Spleen (tissue), 13 donors: ENCODE measurements at places on chromosomes 13 and 19.

GRCh38 chr19:861756-862580, 2.5 kb downstream of the CFD start:
- DNase-seq: peak; percentile 88

- DNase-seq: peak; percentile 71
Observed at GRCh38 chr13:94710881-94711560, 1.3 kb downstream of the SOX21 start.

GRCh38 chr19:4977299-4978174, 8.6 kb downstream of the KDM4B start:
- no peak for DNase-seq

- no peak for DNase-seq
Observed at GRCh38 chr19:6358003-6358402, 3.3 kb upstream of the CLPP start.

GRCh38 chr19:10566658-10567410, 1.0 kb upstream of the KRI1 start:
- peak; percentile 89 for DNase-seq

DNA sequence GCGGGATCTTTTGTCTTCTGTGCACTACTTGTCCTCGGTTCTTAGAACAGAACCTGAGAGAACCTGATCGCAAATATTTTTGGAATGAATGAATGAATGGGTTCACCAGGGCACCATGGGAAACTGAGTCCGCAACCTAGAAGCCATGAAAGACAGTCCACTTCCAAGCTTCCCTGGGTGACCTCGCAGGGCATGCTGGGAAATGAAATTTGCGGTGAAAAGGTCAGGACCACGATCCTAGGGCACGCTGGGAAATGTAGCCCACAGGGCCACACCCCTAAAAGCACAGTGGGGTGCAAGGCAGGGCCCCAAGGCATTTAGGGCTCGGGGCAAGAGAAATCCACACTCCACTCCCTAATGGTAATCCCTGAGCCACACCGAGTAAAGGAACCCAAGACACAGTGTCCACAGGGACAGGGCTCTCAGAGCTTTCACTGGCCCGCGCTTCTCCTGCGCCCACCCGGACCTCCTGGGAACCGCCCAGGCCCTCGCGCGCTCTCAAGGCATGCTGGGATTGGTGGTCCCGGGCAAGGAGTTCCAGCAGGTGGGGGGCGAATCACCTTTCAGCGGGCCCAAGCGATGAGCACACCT, 1.1 kb upstream of the PPP1R12C start:
- peak; percentile 79 for DNase-seq

DNA sequence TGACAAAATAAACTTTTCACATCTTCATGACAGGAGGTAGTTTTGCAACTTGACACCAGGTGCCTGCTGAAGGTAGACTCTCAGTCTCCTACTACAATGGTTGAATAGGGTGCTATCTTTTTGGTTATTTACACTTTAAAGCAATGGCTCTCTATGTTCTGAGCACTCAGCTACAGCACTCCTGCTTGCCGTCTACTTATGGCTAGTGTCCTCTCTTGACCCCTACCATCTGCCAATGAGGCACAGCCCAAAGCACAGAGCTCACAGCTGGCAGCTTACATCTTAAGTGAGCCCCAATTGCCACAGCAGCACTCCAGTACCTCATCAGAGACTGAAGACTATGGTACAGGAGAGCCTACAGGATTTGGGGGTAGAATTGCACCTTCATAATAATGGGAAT, 11.4 kb downstream of the ZNF708 start:
- no peak for DNase-seq

DNA sequence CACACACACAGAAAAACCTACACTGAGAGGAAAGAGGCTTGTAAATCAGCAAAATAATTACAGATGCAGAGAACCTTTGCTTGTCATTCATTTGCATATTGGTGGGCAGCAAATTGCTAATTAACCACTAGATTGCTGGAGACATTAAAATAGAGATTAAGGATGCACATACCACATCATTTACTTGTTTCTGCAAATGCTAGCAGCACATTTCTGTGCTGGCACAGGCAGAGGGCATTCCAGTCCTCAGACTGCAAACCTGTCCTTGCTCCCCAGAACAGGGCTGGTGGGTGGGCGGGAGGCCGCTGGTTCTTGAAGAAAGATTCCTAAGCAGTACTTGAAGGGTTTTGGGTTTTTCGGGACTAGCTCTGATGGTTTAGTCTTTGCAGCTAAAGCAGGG, 941 bp upstream of the SIAH3 start:
- DNase-seq: no peak

DNA sequence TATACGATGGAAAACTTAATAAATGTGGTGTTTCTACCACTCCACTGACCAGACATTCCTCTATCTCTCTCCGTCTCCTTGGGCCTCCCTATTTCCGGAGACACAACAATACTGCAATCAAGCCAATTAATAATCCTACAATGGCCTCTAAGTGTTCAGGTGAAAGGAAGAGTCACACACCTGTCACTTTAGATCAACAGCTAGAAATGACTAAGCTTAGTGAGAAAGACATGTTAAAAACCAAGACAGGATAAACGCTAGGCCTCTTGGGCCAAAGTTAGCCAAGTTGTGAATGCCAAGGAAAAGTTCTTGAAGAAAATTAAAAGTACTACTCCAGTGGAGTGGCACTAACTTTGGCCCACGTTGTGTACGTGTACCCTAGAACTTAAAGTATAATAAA, 22.5 kb downstream of the ZDHHC20 start:
- no peak for DNase-seq

DNA sequence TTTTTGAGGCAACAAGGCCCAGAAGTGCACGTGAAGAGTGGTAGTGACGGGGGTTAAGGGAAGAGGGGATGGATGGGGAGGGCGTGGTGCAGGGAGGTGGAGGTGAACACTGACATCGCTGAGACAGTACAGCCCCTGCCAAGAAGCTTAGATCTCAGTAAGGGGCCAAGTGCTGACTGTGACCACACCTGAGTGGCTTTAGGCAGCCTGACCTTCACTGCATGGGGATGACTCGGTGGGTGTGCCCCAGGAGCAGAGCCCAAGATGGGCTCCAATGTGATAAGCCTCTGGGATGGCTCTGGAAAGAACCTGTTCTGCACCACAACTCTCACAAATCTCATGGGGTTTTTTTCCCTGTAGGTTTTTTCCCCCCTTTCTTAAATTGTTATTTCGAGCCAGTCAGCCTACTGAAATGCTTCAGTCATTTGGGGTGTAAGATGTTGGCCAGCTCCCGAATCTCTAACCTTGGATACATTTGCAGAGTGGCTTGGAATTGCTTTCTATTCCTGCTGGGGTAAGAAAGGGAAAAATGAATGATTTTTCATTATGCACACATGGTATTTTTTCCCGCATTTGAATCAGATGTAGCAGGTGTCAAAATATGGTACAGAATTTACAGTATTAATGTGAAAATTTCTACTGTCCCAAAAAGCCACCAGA, 165.0 kb downstream of the TM9SF2 start:
- DNase-seq: no peak

DNA sequence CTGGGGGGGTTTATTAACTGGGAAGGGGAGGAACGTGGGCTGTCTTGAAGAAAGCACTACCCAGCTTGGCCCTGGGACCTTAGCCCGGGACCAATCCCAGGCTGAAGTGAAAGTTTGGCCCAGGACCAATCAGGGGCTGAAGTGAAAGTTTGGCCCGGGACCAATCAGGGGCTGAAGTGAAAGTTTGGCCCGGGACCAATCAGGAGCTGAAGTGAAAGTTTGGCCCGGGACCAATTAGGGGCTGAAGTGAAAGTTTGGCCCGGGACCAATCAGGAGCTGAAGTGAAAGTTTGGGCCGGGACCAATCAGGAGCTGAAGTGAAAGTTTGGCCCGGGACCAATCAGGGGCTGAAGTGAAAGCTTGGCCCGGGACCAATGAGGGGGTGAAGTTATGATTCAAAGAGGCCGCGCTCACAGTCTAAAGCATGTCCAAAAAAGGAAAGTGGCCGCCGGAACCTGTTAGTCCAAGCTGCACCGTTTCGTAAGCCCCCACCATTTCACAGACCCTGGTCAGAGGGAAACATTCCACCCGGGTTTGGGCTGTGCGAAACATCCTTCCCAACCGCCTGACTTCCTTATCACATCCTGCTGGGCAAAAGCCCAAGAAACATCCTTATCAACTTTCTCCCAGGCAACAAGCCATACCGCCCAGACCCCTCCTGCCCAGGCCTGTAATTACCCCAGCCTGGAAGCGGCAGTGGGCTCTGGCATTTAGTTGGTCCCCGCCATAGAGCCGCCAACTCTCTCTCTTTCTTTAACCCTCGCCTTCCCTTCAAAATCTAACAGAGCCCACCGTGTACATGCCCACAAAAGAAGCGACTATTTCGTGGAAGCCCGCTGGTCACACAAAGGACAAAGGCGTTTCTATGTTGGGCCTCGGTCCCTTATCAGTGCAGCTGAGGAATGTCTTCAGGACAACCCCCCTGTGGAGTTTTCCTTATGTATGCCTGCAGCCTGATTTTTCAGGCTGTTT, 1.1 kb downstream of the ZNF850 start:
- peak; percentile 76 for DNase-seq

DNA sequence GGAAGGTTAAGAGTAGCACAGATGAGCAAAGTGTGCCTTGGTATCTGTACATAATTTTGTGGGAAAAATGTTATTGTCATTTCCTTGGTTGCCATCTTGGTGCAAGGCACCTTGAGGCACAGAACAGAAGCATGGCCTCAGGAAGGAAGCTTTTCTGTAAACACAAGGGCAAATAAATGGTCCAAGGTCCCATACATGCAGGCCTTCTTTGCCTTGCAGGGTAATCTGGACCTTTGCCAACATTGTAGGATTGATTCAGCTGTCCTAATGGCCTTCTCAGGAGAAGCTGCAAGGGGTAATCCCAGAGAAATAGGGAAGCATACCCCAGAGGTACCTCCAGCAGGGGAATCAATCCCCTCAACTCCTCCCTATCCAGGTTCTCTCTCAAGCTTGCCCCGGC, 9.0 kb upstream of the MLLT1 start:
- no peak for DNase-seq

- peak; percentile 95 for DNase-seq
Observed at GRCh38 chr19:17091758-17092333, 16.3 kb downstream of the MYO9B start.

DNA sequence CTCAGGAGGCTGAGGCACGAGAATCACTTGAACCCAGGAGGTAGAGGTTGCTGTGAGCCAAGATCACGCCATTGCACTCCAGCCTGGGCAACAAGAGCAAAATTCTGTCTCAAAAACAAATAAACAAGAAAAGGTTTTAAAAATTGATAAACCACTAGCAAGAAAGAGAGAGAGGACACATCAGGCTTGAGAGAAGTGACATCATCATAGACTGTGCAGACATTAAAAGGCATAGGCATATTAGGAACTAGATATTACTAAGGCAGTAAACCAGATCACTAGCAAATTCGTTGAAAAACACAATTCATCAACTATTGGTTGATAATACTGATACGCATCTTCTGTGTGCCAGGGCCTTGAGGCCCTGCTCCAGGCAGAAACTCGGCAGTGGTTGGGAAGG, 7.7 kb downstream of the A1BG start:
- no peak for DNase-seq

DNA sequence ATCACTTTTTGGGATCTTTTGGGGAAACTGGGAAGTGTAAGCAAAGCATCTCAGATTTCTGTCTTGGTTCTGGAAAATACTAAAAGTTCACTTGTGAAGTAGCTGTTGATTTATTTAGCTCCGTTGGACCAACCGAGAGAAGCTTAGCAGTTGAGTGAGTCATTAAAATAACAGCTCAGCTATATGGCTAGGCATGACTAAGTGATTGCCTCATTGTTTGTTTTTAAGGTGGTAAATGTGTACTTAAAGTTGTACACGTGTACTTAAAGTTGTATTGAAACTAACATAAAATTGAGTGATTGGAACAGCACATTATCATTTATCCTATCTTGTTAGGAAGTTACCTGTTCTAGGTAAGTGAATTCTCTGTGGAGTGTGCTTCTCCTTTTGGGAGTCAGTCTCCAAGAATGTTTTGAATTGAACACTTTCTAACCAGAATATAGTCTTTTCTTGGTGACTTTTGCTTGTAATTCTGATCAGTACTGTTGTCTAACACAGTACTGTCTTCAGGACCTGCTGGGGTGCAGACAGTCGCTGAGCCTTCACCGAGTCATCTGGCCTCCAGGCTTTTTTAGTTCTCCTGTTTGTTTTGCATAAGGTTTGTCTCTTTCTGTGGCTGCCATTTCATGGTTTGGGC, 2.9 kb upstream of the DCUN1D2 start:
- no peak for DNase-seq

- DNase-seq: peak; percentile 10
Observed at GRCh38 chr19:2529473-2529918, 53.6 kb downstream of the GADD45B start.

- DNase-seq: no peak
Observed at GRCh38 chr13:83877651-83878355, 4.5 kb downstream of the SLITRK1 start.

DNA sequence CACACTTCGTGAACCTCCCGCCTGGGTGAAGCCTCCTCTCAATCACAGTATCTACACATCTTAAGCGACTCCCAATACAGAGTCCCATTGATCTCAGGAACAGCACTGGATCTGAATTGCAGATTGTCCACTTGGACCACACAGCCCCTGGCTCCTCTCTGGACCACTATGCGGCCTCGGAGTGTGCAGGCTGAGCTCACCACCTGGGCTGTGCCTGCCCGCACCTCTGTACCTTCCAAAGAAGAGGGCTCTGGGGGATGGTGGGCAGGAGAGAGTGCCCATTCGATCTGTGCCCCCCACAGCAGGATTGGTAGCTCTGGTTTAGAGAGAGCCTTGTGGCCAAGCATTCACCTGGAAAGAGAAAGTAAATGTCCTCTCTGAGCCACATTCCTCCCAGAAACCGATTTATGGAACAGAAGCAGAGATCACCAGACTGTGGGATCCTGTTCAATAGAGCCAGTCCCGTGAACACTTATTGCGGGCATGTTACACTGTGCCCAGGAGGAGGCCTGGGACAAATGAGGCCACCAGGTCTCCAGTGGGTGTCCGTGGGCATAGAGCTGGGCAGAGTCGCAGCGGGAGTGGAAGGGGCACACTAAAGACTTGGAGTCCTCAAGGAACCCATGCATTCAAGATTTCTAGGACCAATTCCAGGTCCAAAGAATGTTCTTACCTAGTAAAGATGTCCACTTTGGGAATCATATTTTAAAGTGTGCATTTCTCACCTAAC, 141.6 kb upstream of the SOX1 start:
- peak; percentile 45 for DNase-seq

DNA sequence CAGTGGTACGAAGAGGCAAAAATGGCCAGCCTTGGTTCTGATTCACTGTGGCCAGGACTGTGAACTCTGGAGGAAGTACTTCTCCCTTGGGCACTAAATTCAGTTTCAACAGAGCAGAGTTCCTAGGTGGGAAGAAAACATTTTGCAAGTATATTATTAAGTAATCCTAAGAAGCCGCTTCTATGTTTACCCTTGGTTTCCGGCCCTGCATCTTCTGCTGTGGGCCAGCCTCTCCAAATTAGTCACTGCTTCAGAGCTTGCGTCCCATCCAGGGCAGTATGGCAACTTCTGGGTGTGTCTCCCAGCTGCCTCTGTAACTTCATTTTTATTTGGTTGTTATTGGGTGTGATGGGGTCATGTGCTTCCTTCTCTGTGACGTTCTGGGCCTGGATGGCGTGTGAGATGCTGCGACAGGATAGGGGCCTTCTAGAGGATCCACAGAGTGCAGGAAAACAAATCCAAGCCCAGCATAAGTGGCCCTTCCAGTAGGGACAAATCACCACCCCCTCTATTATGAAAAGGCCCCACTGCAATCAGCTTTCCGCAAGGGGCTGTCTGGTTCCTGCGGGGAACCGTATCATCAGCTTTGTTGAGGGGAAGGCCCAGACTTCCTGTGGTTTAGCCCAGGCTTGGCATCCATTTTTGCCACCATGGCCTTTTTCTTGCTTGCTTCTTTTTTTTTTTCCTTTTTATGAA, 55.1 kb upstream of the C1QTNF9 start:
- no peak for DNase-seq
